ENCODE measurements at places on chromosomes 1 and 21.
A peak's percentile ranks its signal among the peaks of the same experiment; 100 is the strongest.

DNA sequence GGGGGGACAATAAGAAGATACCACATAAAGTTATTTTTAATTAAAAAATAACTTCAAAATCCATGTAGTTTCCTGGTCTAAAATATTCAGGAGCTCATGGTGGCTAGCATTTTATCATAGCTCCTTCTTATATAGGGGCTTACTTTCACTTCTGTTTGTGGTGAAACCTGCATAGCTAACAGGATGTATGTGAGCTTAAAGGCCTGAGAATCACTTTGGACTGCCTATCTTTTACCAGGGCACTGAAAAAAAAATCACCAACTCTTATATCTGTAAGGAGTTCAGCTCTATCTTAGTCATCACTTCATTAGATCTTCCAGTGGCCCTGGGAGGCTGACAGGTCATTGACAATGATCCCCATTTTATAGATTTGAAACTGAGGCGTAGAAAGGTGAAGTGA is 21.3 kb downstream of the UROD start:
- DNase-seq = no peak

DNA sequence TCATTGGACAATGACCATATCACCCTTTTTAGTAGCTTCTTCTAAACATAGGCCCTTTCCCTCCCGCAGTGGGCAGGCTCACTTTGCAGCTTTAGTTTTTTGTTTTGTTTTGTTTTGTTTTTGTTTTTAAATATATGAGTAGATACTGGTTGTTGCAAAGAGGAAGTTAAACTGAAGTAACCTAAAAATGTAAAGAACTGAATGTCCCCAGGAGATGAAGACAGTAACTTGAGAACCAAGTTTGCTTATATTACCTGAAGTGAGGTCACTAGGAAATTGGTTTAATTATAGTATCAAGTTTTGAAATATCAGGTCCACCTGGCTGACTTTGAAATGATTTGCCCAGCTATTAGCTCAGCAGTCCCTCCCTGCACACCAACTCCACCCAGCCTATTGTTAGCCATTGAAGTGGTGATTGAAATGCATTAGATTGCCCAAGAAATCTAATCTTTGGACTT is 18.2 kb downstream of the SMAP2 start:
- no peak for DNase-seq

DNA sequence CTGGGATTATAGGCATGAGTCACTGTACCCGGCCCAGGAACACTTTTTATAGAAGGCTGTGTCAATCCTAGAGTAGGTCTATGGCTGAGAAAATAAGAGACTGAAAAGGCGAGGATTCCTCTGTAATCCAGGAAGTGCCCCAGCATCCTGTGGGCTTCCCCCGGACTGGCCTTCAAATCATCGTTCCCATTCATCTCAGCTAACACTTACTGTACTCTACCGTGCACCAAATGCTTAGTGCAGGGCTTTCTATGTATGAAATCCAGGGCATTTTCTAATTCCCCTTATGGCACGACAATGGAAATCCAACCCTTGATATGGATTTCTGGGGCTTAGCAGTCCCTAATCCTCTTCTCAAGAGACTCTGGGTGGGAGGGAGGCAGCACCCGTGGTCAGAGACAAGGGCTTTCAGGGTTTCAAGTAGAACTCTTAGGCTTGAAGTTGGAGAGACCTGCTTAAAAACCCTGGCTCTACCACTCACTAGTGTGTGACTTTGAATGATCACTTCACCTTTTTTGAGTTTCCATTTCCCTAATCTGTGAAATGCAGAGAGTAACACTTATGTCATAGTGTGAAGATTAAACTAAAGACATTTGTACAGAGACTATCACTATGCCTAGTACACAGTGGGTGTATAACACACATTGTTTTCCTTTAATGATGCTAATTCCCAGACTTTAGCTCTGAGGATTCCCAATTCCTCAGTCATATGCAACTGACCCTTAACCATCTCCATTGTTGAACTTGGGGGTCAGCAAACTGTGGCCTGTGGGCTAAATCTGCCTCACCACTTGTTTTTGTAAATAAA is 20.3 kb downstream of the MECR start:
- DNase-seq = no peak

- DNase-seq = peak; percentile 0
These were observed 55.3 kb downstream of the C8B start for GRCh38 chr1:56910441-56910985.

DNA sequence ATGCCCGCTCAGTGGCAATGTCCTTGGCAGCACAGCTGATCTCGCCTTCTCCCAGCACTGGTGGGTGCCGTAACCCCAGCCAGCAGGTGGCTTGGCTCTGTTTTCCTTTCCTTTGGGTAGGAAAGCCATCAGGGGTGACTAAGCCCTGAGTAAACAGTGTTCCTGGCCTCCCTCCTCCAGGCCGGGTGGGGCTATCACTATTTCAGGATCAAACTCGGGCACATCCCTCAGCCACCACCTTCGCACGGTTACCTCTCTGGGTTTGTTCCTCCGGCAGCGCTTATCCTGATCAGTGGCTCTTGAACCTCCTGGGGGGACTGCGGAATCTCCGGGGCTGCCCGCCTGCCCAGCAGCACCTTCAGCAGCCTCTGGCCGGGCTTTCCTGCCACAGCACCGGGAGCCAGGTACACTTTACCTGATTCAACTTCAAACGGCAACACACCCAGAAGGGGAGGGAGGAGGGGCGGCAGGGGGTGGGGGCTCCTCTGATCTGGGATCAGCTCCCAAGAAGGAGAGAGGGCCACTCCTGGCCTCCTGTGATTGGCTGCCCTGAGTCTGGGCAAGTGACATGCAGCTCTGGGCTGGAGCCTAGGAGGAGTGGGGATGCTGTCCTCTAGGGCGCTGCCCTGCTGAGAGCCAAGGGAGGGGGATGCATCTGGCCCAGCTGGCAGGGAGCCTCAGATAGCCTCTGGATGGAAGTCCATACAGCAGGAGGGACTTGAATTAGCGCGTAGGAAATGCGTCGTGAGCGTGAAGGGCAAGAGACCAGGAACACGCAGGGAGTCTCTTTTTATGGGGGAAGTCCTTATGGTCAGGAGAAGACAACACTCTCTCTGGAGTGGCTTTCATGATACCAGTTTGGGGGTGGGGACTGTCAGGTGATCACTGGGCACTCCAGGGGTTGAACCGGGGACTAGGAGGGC is at the start of gene ASCL5:
Gene ASCL5, minus strand, starts transcription at position 353 of the 923 bp plus-strand sequence. CDS start 11,812 bp downstream, outside the sequence.
- DNase-seq = no peak

DNA sequence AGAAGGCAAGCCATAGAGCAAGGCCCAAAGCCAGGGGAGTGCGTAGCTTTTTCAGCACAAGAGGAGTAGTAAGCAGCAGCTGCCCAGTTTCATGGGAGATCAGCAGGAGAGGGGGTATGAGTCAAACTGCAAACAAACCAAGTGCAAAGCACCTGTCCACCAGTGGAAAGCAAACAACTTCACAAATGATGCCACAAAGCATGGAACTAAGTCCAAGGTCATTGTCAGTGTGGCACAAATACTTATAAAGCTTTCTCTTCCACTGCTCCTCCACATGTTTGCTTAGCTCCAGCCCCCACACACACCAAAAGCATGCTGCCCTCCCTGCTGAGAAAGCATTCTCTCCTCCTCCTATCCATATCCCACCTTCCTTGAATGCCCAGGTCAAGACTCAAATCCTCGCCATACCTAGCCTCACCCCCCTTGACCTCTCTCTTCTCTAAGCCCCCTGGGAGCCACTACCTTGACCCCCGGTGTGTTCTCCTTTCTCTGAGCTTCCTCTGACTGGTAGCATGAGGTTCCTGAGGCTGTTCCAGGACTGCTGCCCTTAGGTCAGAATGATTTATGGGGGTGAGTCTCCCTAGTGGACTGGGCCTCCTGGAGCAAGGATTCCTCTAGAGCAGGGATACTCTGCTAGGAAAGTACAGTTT is 70.4 kb downstream of the DMAP1 start:
- no peak for DNase-seq

DNA sequence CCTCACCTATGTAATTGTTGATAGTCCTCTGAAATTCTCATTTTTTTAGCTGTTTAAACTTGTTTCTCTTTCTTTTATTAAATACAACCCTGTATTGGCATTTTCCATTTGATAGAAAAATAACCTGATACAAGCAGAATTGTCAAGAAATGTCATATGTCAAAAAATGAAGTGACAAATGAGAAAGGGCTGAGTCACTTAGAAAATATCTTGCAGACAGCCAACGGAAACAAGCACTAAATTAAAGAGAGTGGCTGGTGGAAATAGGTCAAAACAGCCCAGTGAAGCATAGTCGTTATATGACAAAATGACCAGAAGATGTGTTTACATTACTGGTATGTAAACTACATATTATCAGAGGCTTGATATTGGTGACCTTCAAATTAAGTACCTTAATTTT is 484.4 kb downstream of the PLA2G4A start:
- DNase-seq = no peak

DNA sequence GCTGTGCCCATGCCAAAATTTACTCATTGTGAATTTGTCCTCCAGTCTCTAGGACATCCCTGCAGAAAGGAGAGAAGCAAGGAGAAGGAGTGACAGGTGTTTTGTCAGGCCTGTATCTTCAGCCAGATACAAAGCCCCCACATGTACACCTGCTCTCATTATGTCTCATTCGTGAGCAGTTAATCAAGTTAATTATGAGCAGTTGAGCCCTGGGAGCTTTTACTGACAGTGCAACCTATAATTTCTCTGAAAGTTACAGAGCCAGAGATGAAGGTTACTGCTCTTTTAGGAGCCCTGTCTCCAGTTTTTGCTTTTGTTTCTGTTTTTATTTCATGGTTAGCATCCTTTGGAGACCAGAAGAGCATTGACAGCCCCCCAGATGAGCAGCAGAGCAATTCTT is 5.0 kb upstream of the ILDR2 start:
- no peak for DNase-seq

DNA sequence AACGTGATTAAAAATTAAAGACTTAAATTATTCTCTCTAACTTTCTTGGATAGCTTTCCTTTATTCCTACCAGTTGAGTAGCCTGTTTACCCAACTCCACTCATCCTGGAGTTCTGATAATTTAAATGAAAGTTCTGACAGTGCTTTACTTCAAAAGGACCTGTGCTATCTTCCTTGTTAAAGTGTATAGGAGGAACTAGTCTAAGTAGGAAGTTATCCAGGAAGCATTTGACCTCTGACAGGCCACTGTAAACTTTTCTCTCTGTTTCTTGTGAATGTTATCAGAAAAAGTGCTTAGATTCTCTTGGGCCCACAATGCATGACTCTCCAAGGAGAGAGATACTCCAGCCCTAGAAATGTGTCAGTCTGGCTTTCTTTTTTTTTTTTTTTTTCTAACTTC is 9.2 kb downstream of the UAP1 start:
- DNase-seq = no peak

DNA sequence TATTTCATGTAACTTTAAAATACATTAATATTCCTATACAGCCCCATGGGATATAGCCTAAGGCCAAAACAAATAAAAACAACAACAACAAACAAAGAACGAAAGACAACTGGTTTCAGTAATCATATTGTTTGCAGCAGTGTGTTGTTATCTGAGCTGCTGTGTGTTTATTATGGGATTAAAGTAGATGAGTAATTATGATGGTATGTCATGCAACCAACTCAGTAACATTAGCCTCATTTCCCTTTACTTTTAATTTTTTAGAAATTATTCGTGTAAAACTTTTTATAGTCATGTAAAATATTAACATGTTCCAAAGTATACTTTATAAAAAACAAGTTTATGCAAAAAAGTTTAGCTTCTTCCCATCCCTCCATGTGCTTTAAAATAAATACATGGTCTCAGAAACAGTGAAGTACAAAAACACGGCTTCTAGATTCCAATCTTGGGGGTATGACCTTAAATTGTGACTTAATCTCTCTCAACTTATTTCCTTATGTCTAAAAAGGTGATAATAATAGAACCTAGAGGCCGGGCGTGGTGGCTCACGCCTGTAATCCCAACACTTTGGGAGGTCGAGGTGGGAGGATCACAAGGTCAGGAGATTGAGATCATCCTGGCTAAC is 176.1 kb downstream of the SLC45A1 start:
- no peak for DNase-seq

DNA sequence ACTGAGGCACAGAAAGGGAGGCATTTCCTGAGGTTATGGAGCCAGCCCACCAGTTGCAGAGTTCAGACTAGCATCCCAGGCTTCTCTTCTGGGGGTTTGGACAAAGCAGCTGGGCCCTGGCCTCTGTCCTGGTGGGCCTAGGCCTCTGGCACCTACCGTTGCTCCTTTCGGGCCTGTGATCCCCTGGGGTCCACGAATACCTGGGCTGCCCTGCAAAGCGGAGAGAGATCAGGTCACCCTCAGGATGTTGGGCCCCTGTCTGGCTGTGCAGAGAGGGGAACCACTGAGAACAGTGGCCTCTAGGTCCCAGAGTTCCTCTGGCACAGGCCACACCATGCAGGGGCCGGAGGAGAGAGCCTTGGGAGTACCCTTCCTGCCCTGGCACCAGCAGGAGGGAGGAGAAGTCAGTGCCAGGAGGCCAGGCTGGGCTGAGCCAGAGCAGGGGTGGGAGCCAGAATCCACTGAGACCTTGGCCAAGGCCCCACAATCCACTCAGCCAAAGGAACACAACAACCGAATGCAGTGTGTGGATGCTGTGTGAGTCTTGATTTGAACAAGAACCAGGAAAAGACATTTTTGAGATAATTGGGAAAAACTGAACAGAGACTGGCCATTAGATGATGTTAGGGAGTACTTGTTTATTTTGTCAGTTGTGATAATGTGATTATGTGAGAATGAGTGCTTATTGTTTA is 8.9 kb downstream of the COL9A2 start:
- no peak for DNase-seq

GRCh38 chr1:38045401-38046332 is 926 bp downstream of the POU3F1 start:
- DNase-seq = no peak

DNA sequence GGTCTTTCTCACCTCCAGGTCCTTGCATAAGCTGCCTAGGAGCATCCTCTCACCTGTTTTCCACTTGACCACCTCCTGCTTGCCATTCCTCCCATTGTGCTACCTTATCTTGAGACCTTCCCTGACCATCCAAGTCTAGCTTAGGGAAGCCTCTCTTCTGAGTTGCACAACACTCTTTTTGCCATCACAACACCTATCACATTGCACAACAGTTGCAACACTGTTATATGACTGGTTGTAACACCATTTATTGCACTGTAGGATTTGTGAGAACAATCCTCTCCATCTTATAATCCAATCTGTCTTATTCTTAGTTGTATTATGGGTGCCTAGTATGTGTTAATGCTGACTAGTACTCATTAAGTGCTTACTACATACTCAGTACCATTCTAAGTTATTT is 488.7 kb downstream of the OMA1 start:
- no peak for DNase-seq

GRCh38 chr1:27658951-27659496 is 13.0 kb downstream of the IFI6 start:
- DNase-seq = peak; percentile 32

DNA sequence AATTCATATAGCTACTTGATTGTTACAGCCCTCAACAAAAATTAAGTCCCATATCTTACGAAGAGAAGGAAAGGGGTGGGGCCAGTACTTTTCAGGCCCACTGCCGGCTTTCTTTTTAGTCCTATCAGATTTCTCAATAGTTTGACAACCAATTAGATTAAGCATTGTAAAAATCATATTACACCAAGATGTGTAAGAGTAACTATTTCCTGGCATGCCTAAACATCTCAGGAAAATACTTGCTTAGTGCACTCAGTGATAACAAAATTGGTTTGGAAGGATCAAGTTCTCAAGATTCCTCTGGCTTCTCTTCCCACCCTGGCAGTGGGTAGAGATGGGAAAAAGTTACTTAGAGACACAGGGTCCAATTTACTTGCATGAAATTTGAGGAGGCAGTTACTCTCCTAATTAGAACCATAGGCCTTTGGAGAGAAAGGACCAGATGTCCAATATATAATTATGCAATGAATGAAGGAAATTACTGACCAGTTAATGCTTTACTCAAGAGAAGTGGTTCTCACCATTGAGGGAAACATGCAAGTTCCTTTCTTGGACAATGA is 30.1 kb downstream of the STPG1 start:
- DNase-seq = no peak

Measured in activated CD4-positive, alpha-beta T cell treated with anti-CD3 and anti-CD28 coated beads, Interleukin-2, amount 50 U/mL, for 16 hours (primary cell).